ENCODE measurements at places on chromosomes 13 and 19. TPM values are rescaled to one million over a fixed set of nuclear protein-coding genes. Genes with fewer than 3 reads are reported as not detected.

Gene SHKBP1
- 149 TPM for total RNA-seq

DNA sequence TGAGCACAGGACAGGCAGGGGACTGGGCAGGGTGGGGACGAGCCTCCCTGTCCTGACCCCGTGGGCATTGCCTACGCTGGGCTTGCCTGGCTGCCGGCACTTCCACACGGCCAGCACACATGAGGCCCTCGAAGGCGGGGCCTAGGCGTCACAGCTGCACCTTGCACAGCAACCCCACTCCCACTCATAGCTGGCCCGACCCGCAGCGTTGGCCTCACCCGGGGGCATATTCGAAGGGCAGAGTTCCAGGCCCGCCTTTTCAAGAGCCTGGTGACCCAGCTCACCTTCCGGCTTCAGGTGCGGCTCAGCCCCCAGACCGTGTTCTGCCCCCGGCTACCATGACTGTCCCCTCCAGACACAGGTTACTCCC lies 16.9 kb upstream of the PROZ start:
- DNase-seq, result no peak

DNA sequence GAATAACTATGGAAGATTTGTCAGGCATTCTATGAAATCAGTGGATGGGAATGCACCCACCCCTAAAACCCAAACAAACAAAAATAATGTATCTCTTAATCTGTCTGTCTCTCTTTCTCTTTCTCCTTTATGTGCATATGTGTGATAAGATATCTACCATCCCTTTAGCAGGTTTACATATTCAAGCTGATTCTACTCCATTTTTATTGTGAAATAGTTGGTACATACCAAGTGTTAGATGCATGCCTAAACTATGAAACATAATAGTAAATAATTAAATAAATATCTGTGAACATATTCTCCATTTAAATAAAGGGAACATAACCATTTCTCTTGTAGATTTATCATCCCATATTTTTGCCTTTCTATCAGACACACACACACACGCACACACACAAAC lies 121.8 kb upstream of the PCDH9 start:
- DNase-seq, result no peak

- DNase-seq, result peak; percentile 52
Measured at GRCh38 chr19:45939792-45940514, 25.4 kb upstream of the NANOS2 start.

GRCh38 chr19:32824191-32824751 lies 45.3 kb downstream of the SLC7A9 start:
- no peak for DNase-seq
